ENCODE measurements at places on chromosomes 5 and 9. TPM values are rescaled to one million over a fixed set of nuclear protein-coding genes. Genes with fewer than 3 reads are reported as not detected.

Gene PCDHA10
- total RNA-seq, result not detected

Gene SVEP1
- 1.7 TPM for total RNA-seq

Gene PAXX
- total RNA-seq, result 27.3 TPM

Gene CARTPT
- total RNA-seq, result not detected

Gene TOPORS
- 6.6 TPM for total RNA-seq

Gene NMUR2
- total RNA-seq, result not detected

Gene IFNA13
- total RNA-seq, result not detected

Gene ZNF883
- 0.08 TPM for total RNA-seq

Gene GZMA
- total RNA-seq, result not detected
